ENCODE measurements at places on chromosomes 3 and 15. TPM values are rescaled to one million over a fixed set of nuclear protein-coding genes. Genes with fewer than 3 reads are reported as not detected.

DNA sequence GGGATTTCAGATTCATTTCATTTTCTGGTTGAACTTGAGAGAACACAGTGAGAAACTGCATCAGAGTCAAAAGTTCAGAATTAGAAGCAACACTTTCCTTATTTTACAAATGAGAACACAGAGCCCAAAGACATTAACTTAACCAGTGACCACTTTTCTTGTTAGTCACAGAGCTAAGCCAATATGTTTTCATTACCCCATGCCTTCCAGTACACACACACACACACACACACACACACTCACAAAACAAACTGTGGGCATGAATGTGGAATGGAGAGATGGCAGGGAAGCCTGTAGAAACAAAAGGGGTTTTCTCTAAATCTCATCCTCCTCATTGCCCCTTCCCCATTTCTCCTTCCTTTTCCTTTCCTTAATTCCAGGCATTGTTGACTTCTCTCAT, 267.4 kb upstream of the GADL1 start:
- no peak for DNase-seq

DNA sequence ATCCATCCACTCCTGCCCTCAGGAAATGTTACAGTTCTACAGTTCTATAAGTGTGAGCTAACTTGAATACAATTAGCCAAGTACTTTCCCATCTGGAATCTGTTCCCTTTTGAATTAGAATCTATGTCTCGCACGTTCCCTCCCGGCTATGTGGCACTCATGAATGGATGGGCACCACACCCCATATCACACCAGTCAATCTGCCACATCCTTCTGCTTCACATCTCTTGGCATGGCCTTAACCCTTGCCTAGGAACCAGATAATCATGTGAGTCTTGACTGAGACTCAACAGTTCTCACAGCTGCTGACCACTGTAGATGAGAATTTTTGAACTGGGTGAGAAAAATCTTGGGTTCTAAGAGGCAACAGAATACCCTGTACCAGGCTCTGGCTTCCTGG, 180.2 kb downstream of the TNIK start:
- DNase-seq, result no peak

Gene COL6A6
- not detected for total RNA-seq

- DNase-seq, result no peak
These were observed 276.6 kb upstream of the NR2F2 start for GRCh38 chr15:96053781-96054428.

Data from Peyer's patch (tissue), 4 donors.